ENCODE measurements at places on chromosomes 12 and 14.

DNA sequence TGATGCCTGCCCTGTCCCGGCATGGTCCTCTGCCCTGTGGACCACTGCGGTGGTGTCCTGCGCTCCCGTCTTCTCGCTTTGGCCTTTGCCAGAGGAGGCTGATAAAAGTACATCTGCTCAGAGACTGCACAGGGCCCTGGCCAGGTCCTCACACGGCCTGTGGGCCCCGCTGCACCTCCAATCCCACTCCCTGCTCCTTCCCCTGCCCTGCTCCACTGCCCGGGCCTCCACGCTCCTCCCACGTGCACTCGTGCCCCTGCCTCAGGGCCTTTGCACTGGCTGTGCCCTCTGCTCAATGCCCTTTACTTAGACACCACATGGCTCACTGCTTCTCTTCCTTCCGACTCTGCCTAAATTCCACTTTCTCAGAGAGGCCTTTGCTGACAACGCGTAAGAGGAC is 49.3 kb upstream of the BEGAIN start:
- DNase-seq: no peak

DNA sequence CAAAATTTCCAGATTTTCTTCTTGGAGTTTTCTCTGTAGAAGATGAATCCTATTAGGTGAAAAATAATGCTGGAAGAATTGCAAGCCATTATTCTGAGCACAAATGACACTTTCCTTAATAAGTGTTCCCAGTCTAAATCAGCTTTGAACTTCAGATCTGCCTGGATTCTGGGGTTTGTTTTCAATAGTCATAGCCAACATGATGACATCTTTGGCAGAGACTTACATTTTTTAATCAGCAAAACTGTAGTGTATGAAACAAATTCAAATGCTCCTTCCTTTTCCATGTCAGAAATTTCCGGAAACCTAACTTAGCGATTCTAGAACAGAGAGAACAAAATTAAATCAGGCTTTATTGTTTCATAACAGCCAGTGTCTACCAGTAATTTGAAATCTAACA is 88.5 kb downstream of the TSPAN8 start:
- DNase-seq: no peak

DNA sequence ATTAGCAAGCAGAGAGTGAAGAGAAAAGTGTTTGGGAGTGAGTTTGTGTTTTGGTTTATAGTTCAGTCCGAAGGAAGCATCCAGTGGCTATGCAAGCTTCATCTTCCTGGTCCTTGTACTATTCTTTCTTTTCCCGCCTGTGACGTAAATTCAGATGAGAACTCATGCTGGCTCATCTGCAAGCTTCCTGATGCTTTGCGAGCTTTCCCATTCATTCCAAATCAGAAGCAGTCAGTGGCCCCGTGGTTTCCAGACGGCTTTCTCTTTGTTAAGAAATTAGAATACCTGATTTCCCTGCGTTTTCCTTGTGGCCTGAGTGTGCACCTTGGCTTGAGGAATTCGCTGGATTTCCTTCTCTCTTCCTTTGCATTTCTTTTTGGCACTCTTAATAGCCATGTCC is 89.5 kb downstream of the TESC start:
- no peak for DNase-seq

GRCh38 chr12:46267825-46268582 is 839 bp downstream of the SLC38A1 start:
- DNase-seq: peak; percentile 4

DNA sequence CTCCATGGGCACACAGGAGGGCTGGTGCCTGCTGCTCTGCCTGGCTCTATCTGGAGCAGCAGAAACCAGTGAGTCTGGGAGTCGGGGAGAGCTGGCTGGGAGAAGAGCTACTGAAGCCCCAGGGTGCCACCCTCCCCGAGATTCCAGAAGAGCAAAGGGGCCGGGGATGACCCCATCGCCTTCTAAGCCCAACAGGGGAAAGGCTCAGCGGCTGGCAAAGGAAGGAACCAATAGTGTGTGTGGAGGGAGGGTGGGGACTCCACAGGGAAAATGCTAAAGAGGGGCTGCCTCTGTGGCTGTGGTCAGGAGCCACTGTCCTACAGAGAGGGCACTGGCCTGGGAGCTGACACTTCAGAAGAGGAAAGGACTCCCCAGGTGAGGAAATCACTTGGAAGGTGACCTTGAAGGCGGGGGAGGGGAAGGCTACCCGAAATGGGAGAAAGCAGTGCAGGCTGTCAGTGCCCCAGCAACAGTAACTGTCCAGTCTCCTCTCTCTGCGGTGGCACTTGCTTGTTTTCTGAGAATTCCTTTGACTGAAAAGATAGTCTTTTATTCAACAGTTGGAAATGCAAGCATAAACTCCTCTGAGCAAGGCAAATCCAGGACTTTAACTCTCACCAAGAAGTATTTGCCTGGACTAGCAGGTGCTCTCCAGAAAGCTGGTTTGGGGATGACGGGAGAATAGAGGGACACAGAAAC is 552 bp downstream of the TAPBPL start:
- no peak for DNase-seq

- DNase-seq: no peak
Measured at GRCh38 chr12:40331886-40332285, 107.1 kb downstream of the LRRK2 start.

DNA sequence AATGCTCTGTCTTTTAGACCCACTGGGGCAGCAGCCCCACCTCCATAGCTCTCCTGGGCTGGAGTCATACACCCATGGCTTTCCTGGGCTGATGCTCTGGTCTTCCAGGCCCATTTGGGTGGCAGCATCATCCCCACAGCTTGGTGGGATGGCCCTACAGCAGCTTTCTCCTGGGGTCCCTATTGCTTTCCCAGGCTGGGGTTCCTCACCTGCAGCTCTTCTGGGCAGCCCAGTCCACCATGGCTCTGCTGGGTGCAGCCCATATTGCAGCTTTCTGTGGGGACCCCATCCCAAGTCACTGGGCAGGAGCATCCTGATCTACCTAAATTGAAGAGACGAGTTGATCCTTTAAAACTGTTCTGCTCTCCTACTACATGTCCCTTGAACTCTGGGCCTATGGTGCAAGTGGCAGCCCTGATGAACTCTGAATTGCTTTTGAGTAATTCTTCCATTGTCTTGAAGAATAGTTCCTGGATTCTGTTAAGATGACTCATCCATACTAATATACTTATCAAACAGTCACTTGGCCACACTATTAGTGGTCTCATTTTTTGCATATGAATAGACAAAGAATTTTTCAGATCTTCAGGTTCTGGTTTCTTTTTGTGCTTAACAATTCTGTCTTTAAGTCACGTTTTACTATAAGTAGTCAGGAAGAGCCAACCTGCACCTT is 390.1 kb downstream of the DPF3 start:
- no peak for DNase-seq

GRCh38 chr14:55807053-55807880 is 227.3 kb downstream of the KTN1 start:
- peak; percentile 32 for DNase-seq

DNA sequence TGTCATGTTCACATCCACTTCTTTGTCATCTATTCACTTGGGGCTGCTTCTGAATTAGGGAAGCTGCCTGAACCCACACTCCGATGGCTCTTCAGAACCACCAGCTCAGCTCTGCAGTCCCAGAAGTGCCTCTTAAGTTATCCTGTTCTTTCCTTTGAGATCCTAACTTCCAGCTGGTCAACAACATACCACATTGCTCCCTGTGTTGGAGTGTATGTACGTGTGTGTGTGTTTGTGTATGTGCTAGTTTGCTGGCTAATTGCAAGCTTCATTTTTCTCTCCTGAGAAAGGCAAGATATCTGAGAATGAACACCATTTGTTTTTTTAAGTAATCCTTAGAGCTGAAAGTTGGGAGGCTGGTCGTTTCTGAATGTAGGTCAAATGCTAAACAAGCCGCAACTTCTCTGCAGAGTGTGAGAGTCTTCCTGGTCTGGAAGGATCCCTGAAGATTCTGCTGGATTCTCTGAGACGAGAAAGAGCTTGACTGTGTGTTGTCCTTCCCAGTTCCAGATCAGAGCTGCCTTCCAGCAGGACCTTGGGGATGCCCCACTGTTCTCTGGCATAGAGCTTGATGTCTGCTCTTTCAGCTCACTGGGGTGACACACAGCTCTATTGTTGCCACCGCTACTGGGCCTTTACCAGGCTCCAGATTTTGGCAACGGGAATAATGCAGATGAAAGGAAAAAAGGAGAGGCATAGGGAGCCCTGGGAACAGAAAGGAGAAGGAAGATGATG is 839 bp downstream of the GSG1 start:
- DNase-seq: peak; percentile 44

DNA sequence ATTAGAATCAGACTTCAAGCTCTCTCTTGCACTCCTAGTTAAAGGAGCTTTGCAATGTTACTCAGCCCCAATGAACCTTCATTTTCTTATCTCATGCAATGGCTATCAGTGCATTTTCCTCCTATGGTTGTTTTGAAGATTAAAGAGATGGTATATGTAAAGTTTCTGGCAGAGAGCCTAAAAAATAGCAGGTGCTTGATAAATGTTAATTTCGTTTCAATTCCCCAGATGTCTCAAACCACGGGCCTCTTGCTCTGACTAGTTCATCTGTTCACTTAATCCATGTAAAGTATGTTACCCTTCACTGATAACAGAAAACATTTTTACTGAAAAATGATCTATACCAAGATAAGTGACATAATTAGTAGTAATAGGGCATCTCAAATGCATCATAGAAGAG is 735.4 kb upstream of the USP15 start:
- no peak for DNase-seq

DNA sequence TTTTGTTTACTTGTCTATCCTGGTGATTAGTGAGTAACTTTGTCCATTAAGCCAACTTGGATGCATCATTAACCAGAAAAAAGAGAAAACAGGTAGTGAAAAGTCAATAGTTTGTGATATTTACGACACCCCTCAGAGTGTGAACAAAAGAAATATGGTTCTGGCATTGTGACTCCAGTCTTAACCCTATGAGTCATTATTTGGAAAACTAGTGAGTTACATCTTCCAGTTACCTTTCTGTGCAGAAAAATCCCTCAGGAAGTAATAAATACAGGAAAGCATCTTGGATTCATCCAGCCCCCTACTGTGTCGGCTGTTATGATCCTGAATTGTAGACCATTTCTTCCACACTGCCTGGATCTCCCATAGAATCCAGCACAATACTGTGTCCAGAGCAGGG is 379.1 kb downstream of the GALC start:
- DNase-seq: no peak
